ENCODE measurements at places on chromosomes 1 and 21. TPM values are rescaled to one million over a fixed set of nuclear protein-coding genes. Genes with fewer than 3 reads are reported as not detected.
A peak's percentile ranks its signal among the peaks of the same experiment; 100 is the strongest.

DNA sequence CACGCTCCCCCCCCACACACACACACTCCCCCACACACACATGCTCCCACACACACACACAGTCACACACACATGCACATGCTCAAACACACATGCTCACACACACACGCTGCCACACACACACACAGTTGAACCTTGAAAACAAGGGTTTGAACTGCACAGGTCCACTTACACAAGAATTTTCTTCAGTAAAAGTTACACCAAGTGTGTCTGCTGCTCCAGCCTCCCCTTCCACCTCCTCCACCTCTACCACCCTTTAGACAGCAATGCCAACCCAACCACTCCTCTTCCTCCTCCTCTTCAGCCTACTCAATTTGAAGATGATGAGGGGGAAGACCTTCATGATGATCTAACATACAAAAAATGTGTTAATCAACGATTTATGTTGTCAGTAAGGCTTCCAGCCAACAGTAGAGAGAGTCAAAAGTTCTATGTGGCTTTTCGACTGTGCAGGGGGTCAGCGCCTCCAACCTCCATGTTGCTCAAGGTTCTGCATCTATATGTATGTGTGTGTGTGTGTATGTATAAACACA, 26.8 kb downstream of the HSF2BP start:
- DNase-seq = no peak

DNA sequence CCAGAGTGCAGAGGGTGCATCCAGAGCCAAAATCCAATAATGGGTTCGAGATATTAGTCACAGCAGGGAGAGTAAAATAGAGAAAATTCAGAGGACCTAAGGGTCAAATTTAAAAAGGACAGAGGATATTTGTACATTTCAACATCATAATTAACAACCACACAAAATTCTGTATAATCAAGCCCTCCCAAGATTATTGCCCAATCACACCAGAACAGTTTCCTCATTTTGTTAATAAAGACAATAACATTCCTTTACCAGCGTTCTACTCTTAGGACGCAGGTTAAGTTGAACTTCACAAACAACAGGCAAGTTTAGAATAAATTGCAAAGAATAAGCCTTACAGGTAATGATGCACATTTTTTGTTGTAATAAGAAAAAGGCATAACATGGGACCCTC, 462.8 kb downstream of the PTPRC start:
- DNase-seq = no peak

DNA sequence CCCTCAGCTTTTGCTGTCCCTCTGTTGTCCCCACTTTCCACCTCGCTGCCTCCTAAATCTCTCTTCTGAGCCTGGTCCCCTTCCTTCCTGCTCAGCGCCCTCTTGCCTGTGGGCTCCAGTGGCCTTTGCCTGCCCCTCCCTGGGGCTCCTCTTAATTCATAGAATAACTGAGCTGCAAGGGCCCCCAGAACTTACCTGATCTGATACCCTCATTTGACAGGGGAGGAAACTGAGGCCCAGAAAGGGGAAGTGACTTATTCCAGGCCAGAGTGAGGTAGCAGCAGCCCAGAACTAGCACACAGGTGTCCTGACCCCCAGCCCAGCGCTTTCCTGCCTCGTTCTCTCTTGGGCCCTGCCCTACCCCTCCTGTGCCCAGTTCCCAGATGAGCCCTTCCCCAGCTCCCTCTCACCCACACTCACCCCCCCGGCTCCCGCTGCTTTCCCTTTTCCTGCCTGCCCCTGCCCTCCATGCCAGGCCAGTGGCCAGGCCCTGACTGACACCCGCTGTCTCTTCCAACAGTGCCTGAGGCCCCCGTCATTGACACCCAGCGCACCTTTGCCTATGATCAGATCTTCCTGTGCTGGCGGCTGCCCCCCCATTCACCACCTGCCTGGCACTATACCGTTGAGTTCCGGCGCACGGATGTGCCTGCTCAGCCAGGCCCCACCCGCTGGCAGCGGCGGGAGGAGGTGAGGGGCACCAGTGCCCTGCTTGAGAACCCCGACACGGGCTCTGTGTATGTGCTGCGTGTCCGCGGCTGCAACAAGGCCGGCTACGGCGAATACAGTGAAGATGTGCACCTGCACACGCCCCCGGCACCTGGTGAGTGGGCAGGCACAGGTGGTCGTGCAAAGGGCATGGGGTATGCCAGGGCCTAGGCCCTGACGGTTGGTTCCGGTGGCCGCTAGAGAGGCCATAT, 5.7 kb downstream of the TRIM46 start:
- no peak for DNase-seq

GRCh38 chr1:69076631-69077030, 491.1 kb upstream of the LRRC7 start:
- no peak for DNase-seq

GRCh38 chr1:27959792-27960603, at the start of gene XKR8:
Gene XKR8, plus strand, starts transcription at chr1:27959973. Its CDS starts 97 bp downstream, at chr1:27960070.
- DNase-seq = peak; percentile 88

DNA sequence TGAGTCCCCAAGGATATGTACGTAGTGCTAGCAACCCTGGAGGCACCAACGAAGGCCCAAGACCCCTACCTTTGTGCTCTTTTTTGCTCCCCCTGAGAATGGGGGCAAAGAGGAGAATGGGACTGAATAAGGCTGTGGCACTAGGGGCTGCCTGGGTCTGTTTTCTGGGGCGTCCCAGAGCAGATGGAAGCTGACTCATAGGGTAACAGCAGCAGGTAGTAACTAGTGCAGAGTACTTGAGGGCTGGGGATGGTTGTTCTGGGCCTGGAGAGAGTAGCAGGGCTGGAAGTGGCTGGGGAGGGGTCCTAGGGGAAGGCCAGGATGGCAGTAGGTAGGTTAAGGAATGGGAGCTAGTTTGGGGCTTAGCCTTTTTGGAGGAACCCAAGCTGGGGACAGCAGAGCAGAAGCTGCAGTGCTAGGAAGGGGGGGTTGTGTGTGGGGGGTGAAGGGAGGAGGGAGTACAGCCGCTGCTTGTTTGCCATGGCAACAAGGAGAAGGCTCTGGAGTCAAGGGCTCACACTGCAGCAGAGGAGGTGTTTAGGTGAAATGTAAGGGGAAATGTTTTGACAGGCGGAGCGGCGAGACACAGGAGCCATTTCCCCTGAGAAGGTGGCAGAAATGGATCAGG, 1.8 kb downstream of the NCDN start:
- no peak for DNase-seq

- peak; percentile 37 for DNase-seq
These were observed 1.5 kb downstream of the KNCN start for GRCh38 chr1:46549697-46550681.

- DNase-seq = peak; percentile 38
These were observed 825 bp downstream of the DCAF8 start for GRCh38 chr1:160261556-160261892.

GRCh38 chr21:46077674-46078101, 20.2 kb upstream of the COL6A2 start:
- no peak for DNase-seq

DNA sequence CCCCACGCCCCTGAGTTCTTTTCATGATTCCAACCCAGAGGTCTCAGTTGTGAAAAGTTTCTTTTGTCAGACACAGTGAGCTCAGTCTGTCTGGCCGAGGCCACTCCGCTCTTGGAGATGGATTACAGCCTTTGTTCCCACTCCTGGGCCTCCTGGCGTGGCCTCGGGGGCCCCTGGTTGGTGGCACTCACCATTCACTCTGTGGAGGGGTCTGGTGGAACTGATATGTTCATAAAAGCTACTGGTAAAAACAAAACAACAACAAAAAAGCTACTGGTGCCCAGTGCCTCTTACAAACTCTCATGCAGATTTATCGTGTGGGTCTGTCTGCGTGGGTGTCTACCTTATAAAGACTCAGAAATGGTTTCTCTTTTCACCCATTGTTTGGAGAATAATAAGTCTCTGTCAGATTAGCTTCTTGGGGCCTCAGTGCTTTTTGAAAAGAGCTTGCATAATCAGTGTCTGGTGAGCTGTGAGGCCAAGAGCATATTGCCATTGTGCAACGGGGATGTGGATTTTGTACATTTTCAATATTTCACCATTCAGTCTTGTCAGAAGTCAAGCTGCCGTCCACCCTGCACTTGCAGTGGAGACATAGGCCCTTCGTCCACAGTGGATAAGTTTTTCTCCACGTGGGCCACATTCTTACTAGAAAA, 86.7 kb downstream of the GALNT2 start:
- DNase-seq = no peak

The CNIH3 gene
- 8.4 TPM for total RNA-seq

The ETV3L gene
- total RNA-seq = not detected

The PDC gene
- total RNA-seq = not detected

The CFHR5 gene
- not detected for total RNA-seq

The VSIG8 gene
- not detected for total RNA-seq

The OR10Z1 gene
- not detected for total RNA-seq

The URB2 gene
- total RNA-seq = 7.7 TPM

The CD34 gene
- not detected for total RNA-seq
